NCI-H1436 (cell line): ENCODE measurements at places on chromosomes 2 and 18.

DNA sequence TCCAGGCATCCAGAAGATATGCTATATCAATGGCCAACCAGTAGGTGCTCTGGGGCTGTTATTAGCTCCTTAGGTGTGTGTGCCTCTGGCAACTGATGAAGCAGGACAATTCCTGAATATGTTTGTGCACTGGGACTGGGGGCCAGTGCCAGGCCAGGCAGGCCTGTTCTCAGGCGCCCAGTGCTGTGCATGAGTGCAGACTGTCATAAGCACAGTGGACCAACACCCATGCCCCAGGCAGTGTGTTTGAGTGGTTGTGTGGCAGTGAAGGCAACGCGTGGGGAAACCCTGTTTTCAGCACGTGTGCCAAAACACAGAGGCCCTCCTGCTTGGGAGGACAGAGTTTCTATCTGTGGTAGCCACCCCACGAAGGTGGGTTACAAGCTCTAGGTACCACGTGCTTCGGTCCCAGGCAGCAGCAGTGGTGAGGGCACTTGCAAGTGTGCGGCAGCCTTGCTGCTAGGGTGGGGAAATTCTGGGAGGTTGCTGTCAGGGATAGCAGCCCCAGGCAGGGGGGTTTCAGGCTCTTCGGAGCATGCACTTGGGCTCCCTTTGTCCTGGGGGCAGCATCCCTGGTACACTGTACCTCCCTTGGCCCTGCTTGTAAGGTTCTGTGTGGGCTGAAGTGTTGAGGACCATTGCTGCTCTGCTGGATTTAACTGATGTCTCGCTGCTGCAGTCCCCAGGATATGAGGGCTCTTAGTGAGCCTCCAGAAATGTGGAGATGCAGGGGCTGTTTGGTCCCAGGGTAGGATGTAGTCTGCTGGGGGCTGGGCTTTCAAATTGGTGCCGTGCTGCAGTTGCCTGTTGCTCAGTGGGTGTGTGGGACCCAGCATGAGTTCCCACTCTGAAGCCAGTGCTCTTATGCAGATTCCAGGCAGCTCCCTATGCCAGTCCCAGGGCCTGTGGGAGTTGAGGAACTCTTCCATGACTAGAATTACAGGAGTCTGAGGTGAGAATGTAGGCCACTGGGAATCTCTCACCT is 280.9 kb downstream of the RPRM start:
- no peak for DNase-seq

DNA sequence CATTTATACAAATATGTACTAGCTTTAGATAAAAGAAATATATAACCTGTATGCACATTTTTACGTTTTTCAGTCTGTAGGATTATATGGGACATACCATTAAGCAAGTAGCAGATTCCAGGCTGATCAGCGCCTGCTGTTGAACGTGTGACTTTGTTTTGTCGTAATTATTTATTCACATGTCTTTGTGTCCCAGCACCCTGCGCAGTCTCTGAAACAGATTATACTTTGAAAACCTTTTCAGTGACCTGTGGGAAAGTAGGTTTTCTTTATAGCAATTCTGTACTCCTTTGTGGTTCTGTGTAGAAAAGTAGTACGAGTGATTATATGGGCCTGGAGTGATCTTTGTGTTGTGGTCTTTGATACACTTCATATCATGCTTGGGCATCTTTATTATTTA is 68.5 kb downstream of the MTA3 start:
- DNase-seq: no peak

GRCh38 chr18:79245517-79246001 is 150.2 kb upstream of the NFATC1 start:
- DNase-seq: no peak

- DNase-seq: no peak
Observed at GRCh38 chr18:52341608-52342381, 1.8 kb downstream of the DCC start.

DNA sequence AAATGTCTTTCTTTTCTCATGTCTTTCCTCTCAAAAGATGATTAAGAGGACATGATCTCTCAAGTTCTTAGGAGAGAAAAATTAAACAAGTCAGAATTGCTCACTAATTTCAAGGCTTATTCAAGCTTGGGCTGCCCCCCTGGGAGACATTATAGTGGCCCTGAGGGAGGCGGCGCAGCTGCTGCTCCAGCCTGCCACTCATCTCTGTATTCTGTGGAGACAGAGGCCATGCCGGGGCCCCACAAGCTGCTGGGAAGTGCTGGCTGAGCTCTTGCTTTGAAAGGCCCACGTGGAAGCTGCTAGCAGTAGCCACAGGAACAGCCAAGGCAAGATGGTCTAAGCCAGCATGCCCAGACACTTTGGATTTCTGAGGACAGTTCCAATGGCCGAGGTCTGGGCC is 267.4 kb downstream of the LNPK start:
- DNase-seq: peak; percentile 89
